Natural killer cell treated with Interleukin-12 subunit alpha and Interleukin-12 subunit beta and Interleukin-15 and Interleukin-18, amount 100 ng/mL, for 72 hours (primary cell): ENCODE measurements at places on chromosomes 13 and 19. TPM values are rescaled to one million over a fixed set of nuclear protein-coding genes. Genes with fewer than 3 reads are reported as not detected.

GRCh38 chr13:75173457-75174356 is 308.3 kb downstream of the TBC1D4 start:
- H3K4me1 ChIP-seq, result no peaks in the 10 kb centered on the region
- H3K27ac ChIP-seq, result no peak overlapping the region
- H3K36me3 ChIP-seq, result no peaks in the 10 kb centered on the region
- H3K27me3 ChIP-seq, result peaks cover 10% of the 10 kb centered on the region

DNA sequence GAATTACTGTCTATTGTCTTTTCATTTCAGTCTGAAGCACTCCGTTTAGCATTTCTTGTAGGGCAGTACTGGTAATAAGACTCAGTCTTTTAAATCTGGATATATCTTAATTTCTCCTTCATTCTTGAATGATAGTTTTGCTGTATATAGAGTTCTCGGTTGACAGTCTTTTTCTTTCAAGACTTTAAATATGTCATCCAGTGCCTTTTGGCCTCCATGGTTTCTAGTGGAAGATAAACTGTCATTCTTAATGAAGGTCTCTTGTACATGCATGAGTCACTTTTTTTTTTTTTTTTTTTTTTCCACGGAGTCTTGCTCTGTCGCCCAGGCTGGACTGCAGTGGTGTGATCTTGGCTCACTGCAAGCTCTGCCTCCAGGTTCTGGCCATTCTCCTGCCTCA is 27.2 kb upstream of the ZDHHC20 start:
- no peak overlapping the region for H3K27ac ChIP-seq
- H3K4me3 ChIP-seq, result no peak overlapping the region
- peaks cover 28% of the 10 kb centered on the region for H3K36me3 ChIP-seq
- no peaks in the 10 kb centered on the region for H3K4me1 ChIP-seq

GRCh38 chr19:1902923-1903322 is 2.3 kb upstream of the ADAT3 start:
- H3K4me3 ChIP-seq, result no peak overlapping the region
- no peaks in the 10 kb centered on the region for H3K36me3 ChIP-seq
- H3K4me1 ChIP-seq, result peaks cover 14% of the 10 kb centered on the region
- DNase-seq, result no peak
- no peak overlapping the region for H3K27ac ChIP-seq

The KIR2DL1 gene
- total RNA-seq, result 19.5 TPM

The GJA3 gene
- 0.33 TPM for total RNA-seq

The MPHOSPH8 gene
- total RNA-seq, result 39.0 TPM
